Right ventricle myocardium inferior (tissue), 1 donor: ENCODE measurements at places on chromosomes 12 and 14. TPM values are rescaled to one million over a fixed set of nuclear protein-coding genes. Genes with fewer than 3 reads are reported as not detected.

SCN8A gene
- total RNA-seq: 0.24 TPM

EGLN3 gene
- 136 TPM for total RNA-seq

SSTR1 gene
- 0.51 TPM for total RNA-seq

KRT78 gene
- total RNA-seq: not detected

DNA sequence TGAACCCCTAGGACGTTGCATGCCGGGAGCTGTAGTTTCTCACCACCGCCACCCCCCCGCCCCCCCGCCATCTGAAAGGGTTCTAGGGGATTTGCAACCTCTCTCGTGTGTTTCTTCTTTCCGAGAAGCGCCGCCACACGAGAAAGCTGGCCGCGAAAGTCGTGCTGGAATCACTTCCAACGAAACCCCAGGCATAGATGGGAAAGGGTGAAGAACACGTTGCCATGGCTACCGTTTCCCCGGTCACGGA, 501 bp upstream of the HSP90B1 start:
- no peak for DNase-seq

- no peak for DNase-seq
Measured at GRCh38 chr14:97388408-97388807, 591.2 kb downstream of the VRK1 start.

- DNase-seq: no peak
Measured at GRCh38 chr12:121366063-121366459, 13.8 kb upstream of the ANAPC5 start.

DNA sequence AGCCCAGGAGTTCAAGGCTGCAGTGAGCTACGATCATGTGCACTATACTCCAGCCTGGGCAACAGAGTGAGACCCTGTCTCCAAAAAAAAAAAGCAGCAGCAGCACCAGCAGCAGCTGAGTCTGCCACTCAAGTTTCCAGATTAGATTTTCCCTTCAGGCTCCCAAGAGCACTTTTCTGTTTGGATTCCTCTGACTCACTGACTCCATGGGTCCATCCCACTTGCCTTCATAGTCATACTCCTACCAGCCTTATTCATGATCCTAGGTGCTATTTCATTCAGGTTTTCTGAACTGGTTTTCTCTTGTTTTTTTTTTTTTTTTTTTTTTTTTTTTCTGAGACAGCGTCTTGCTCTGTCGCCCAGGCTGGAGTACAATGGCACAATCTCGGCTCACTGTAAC, 6.8 kb upstream of the TWF1 start:
- DNase-seq: no peak

DNA sequence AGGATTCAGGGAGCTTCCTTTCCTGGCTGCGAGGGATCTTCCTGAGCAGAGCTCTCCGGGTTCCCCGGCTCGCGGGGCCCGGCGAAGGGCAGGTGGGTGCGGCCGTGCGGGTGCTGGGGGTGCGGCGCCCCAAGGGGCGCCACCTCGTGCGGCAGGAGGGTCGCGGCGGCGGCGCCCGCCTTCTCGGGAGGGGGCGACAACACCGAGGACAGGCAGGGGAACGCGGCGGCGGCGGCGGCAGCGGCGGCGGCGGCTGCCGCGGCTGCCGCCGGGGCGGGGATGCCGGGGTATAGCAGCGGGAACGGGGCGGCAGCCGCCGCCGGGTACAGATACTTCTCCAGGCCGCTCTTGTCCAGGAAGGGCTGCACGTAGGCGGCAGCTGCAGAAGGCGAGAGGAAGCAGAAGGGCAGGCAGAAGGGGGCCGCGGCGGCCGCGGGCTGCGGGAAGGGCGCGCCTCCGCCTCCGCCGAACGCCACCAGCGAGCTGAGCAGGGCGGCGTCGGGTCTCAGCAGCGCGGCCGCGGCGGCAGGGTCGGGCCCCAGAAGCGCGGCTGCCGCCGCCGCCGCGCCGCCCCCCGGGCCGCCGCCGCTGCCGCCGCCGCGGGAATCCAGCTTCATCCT, 2.7 kb downstream of the BHLHE41 start:
- peak; percentile 80 for DNase-seq

DNA sequence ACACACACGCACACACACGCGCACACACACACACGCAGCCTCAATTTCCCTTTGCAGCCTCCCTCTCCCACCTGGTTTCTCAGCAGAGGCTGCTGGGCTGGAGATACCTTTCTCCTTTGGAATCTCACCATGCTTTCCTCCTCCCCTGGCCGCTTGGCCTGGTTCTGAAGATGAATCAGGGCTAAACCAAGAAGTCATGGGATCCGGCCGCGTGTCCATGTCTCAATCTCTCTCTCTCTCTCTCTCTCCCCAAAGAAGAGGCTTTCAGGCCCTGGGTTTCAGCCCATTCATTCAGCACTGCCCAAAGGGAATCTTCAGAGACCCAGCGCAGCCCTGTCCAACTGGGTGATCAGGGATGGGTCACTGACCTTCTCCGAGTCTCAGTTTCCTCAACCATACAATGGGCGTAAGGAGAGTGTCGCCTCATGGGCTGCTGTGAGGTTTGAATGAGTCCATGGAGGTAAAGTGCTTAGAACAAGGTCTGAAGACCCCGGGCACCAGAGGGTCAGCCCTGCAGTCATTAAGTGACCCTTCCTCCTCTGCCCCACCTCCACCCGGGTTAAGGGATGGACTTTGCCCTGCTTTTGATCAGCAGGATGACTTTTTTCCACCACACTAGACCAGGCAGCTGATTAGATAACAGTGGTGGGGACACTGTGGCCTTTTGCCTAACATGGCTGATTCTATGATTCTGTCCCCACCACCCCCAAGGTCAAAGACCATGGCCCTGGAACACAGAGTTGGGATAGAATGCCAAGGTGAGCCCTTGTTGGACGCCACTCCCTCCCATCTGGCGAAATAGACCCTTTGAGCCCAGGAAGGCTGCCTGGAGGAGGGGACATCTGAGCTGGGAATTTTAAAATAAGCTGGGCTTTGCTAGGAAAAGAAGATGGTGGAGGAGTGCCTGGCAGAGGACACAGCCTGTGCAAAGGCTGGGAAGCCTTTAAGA, 42.1 kb downstream of the SCARB1 start:
- no peak for DNase-seq

DNA sequence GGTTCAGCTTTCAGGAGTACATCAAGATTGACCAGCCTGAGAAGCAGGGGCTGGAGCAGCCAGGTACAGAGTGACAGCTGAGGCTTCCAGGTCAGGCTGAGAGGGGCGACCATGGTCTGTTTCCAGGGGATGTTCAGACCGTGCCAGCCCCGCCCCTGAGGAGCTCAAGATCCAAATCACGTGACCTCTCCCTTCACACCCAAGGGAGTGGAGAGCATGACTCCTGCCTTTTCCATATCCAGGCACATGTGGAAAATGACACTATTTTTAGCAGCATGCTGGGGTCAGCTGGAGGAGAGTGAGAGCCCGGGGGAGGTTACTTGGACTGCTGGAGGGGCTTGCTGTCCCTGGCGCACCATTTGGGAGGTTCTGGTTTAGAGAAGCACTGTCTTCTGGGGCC, 92.7 kb downstream of the B4GALNT3 start:
- no peak for DNase-seq

DNA sequence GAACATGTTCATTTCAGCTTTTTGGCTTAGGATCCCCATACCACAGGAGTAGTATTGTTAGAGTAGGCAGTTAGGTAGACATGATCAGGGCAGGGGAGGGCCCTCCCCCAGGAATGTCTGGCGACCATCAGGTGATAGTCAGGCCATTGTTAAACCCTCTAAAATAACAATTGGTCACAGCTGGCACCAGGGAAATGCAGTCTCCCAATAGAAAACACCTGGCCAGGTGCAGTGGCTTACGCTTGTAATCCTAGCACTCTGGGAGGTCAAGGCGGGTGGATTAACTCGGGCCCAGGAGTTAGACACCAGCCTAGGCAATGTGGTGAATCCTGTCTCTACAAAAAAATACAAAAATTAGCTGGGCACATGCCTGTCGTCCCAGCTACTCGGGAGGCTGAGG, 187.1 kb downstream of the MON2 start:
- no peak for DNase-seq

- DNase-seq: no peak
Measured at GRCh38 chr12:124665511-124665910, 98.1 kb upstream of the NCOR2 start.

DNA sequence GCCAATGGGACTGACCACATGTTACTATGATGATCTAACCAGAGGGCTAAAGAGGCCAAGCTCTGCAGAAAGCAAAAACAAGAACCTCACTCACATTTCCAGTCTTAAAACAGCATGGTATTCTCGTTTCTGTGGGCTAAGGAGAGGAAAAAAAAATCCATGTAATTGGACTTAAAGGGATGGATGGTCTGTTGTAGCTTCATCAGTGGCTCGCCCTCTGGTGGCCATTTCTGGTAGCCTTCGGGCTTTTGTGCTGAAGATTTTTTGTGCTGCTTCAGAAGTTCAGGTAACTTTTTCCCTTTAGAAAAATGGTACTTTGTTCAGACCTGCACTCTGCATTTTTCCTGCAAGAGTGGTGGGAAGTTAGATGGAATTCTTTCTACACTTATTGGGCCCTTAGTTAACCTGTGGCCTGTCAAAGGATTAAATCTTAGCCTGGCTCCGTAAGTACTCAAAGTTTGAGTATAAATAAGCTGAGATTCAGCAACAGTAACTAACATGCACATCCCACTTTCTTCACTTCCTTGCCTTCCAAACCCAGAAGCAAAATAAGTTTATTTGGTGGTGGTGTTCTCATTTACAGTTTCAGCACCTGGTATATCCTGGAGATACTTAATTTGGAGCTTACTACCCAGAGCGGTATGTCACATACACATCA, 22.3 kb downstream of the DCAF4 start:
- DNase-seq: no peak

GRCh38 chr14:54532111-54533012, 22.7 kb downstream of the CGRRF1 start:
- no peak for DNase-seq

GRCh38 chr12:124191024-124191359, 103.9 kb upstream of the RFLNA start:
- no peak for DNase-seq

DNA sequence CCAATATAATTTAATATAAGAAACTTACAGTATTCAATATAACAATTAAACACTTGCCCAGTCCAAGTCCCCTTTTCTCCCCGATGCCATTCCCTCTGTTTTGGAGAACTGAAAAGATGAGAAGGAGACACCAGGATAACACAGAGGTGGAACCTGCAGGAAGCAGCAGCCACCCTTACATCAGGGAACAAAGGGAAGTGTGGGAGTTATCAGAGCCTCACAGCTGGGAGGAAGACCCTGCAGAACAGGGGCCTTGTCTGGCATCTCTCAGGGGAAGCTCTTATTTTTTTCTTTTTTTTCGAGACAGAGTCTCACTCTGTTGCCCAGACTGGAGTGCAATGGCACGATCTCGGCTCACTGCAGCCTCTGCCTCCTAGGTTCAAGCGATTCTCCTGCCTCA, 52.6 kb downstream of the CALM1 start:
- DNase-seq: no peak

DNA sequence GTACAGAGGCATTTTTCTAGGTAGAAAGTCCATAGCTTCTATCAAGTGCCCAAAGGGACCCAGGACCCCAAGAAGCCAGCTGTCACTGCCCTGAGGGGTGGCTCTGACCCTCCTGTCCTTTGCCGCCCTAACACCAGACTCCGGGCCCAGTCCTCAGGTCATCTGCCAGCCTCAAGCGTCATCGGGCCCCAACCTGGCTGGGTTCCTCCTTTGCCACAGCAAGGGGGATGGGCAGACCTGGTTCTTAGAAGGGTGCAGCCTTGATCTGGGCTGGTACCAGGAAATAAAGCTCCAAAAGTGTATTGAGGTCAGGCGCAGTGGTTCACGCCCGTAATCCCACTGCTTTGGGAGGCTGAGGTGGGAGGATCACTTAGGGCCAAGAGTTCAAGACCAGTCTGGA, 27.1 kb upstream of the FAM222A start:
- no peak for DNase-seq

DNA sequence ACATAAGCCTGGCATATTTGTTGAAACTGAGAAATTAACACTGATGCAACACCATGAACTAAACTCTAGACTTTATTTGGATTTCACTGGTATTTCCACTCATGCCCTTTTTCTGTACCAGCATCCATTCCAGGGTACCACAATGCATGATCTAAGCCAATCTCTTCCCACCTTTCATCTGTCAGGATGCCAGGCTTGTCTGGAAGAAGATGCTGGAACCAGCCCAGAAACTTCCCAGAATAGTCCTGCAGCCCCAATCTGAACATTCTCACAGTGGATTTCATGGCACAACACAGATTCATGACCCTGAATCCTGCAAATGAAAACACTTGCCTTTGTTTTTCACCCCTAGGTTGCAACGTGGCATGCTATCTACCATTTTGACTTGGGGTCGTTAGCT, 189.3 kb upstream of the LHX5 start:
- no peak for DNase-seq
